Activated CD4-positive, alpha-beta T cell treated with anti-CD3 and anti-CD28 coated beads, Interleukin-2, amount 10 ng/mL, durations not matched to agents 24 days and 14 days (primary cell): ENCODE measurements at places on chromosomes 5 and 9. TPM values are rescaled to one million over a fixed set of nuclear protein-coding genes. Genes with fewer than 3 reads are reported as not detected.

DNA sequence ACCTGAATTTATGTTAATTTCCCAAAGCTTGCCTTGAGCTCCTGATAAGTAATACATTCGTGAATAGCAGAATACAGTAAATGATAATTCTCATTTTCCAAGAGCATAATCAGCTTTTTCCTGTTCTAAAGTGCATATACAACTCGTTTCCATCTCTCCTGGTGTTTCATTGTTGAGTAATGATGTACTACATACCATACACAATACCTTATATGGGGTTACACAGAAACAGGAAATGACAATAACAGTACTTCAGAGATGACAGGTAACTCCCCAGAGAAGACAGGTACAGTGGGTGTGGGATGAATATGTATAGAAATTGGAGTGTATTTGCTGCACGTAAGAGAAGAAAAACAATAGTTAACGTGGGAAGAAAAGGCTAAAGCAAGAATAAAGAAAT lies 287.1 kb downstream of the TENT4A start:
- no peak overlapping the region for H3K27ac ChIP-seq
- DNase-seq, result no peak
- no peaks in the 10 kb centered on the region for H3K36me3 ChIP-seq
- H3K4me1 ChIP-seq, result peaks cover 4% of the 10 kb centered on the region

GRCh38 chr9:112586599-112587155 lies 100.0 kb downstream of the KIAA1958 start:
- no peak overlapping the region for H3K27ac ChIP-seq
- no peak overlapping the region for H3K4me3 ChIP-seq
- H3K4me1 ChIP-seq, result no peaks in the 10 kb centered on the region
- no peaks in the 10 kb centered on the region for H3K27me3 ChIP-seq
- no peaks in the 10 kb centered on the region for H3K36me3 ChIP-seq
- no peak for DNase-seq

DNA sequence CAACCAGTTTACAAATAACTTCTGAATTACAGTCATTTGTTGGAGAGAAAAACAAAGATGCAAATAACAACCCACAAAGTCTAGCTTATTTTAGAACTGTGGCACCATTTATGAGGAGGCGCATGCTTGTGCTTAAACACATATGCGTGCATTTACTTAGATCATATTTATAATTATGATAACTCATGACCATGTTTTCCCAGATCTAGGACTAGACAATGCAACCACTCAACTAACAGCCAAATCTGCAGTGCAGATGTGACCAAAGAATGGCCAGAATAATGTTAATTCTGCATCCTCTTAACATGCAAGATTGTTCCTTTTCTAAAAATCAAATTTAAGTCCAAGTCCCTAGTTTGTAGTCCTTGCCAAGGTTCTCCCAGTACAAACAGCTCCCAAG lies 167.3 kb upstream of the FST start:
- no peak overlapping the region for H3K27ac ChIP-seq
- H3K4me3 ChIP-seq, result no peak overlapping the region
- H3K27me3 ChIP-seq, result no peaks in the 10 kb centered on the region
- no peak for DNase-seq

GRCh38 chr9:136235709-136236455 lies 9.7 kb downstream of the QSOX2 start:
- peaks cover 30% of the 10 kb centered on the region for H3K4me1 ChIP-seq
- no peak overlapping the region for H3K4me3 ChIP-seq
- H3K36me3 ChIP-seq, result peaks cover 15% of the 10 kb centered on the region
- H3K27me3 ChIP-seq, result no peaks in the 10 kb centered on the region

ARSI gene
- total RNA-seq, result not detected in 2 replicates

GRCh38 chr9:98879963-98880310 lies 63.8 kb upstream of the COL15A1 start:
- H3K4me1 ChIP-seq, result no peaks in the 10 kb centered on the region
- H3K4me3 ChIP-seq, result no peak overlapping the region
- H3K36me3 ChIP-seq, result no peaks in the 10 kb centered on the region
- H3K27me3 ChIP-seq, result peaks cover 8% of the 10 kb centered on the region

GRCh38 chr9:6133346-6134063 lies 82.1 kb upstream of the IL33 start:
- no peak for DNase-seq
- no peak overlapping the region for H3K27ac ChIP-seq
- no peak overlapping the region for H3K4me3 ChIP-seq
- no peaks in the 10 kb centered on the region for H3K36me3 ChIP-seq
- H3K27me3 ChIP-seq, result peaks cover 16% of the 10 kb centered on the region
- peaks cover 3% of the 10 kb centered on the region for H3K4me1 ChIP-seq

GRCh38 chr5:133108481-133108921 lies 56.7 kb downstream of the HSPA4 start:
- no peak overlapping the region for H3K4me3 ChIP-seq
- peaks cover 25% of the 10 kb centered on the region for H3K4me1 ChIP-seq
- no peak for DNase-seq
- no peak overlapping the region for H3K27ac ChIP-seq
- peaks cover 30% of the 10 kb centered on the region for H3K36me3 ChIP-seq
- H3K27me3 ChIP-seq, result no peaks in the 10 kb centered on the region

PCDH12 gene
- total RNA-seq, result 1.8 and 2.2 TPM in 2 replicates

GRCh38 chr5:137649228-137649935 lies 86.5 kb downstream of the KLHL3 start:
- DNase-seq, result peak; percentile 19
- no peaks in the 10 kb centered on the region for H3K27me3 ChIP-seq
- H3K4me3 ChIP-seq, result no peak overlapping the region
- H3K27ac ChIP-seq, result no peak overlapping the region

DNA sequence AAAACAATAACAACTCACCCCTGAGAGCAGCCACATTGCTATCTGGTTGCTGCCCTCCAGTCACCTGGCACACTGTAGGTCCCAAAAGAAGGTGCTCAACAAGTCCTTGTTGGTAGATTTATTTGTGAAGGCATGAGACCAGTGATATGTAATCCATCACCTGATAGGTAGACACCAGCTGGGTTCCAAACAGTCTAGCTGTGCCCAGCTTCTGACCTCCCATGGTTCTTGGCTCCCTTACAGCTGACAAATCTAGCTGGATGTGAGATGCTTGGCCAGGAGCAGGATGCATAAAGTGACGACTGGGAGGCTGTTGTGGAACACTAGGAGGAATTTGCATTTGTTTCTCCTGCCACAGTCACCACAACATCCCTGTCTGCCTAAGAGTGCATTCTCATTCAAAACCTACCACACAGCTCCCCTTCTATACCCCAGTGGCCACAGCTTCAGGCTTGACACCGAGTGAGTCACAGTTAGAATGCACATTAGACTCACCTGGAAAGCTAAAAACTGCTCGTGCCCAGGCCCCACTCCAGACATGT lies 7.8 kb upstream of the VLDLR start:
- no peak overlapping the region for H3K27ac ChIP-seq
- no peak for DNase-seq
- H3K4me1 ChIP-seq, result no peaks in the 10 kb centered on the region
- peaks cover 13% of the 10 kb centered on the region for H3K27me3 ChIP-seq
- H3K36me3 ChIP-seq, result no peaks in the 10 kb centered on the region

DNA sequence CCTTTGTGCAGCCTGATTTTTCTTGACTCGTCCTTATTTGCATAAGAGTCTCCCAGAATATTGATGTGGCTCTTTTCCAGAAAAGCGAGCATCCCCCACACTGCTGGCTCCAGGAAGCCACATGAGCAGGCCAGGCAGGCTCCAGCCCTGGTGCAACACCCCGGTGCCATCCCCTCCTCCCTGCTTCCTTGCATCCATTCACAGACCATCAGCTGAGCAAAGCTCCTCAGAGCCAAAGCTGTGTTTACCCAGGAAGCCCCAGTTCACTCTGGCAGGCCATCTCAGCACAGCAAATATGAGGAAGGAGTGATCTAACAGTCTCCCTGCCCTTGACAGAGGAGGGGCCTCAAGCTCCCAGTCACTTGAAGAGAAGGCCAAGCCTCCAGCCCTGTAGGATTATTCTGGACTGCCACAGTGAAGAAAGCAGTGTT lies 34.4 kb downstream of the INSYN2B start:
- DNase-seq, result no peak
- H3K36me3 ChIP-seq, result peaks cover 28% of the 10 kb centered on the region
- no peak overlapping the region for H3K4me3 ChIP-seq
- peaks cover 9% of the 10 kb centered on the region for H3K4me1 ChIP-seq
- H3K27ac ChIP-seq, result peak overlapping the region; percentile 55

GRCh38 chr5:126138281-126138931 lies 284.8 kb upstream of the GRAMD2B start:
- H3K4me3 ChIP-seq, result no peak overlapping the region
- H3K27me3 ChIP-seq, result no peaks in the 10 kb centered on the region
- H3K4me1 ChIP-seq, result no peaks in the 10 kb centered on the region
- H3K27ac ChIP-seq, result no peak overlapping the region
- no peak for DNase-seq

ZNF169 gene
- 7.1 and 9.4 TPM in 2 replicates for total RNA-seq

DNA sequence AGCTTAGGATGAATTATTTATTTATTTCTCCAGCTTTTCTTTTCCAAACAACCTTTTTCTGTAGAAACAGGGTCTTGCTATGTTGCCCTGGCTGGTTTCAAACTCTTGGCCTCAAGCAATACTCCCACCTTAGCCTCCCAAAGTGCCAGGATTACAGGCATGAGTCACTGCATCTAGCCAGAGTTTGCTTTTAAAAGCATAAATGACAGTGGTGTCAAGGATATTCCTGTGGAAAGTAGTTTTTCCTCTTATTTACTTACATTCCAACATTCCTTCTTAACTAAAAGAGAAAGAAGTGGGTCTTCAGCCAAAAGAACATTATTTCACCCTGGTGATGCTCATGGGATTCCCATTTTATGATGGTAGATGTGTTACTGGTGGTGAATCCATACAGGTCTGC lies 62.4 kb downstream of the GRIA1 start:
- no peaks in the 10 kb centered on the region for H3K27me3 ChIP-seq
- H3K36me3 ChIP-seq, result no peaks in the 10 kb centered on the region
- no peak overlapping the region for H3K27ac ChIP-seq

GRCh38 chr5:52947208-52947607 lies 41.9 kb upstream of the ITGA2 start:
- H3K36me3 ChIP-seq, result no peaks in the 10 kb centered on the region
- H3K4me3 ChIP-seq, result no peak overlapping the region
- peaks cover 19% of the 10 kb centered on the region for H3K4me1 ChIP-seq

C7 gene
- total RNA-seq, result not detected in 2 replicates

DNA sequence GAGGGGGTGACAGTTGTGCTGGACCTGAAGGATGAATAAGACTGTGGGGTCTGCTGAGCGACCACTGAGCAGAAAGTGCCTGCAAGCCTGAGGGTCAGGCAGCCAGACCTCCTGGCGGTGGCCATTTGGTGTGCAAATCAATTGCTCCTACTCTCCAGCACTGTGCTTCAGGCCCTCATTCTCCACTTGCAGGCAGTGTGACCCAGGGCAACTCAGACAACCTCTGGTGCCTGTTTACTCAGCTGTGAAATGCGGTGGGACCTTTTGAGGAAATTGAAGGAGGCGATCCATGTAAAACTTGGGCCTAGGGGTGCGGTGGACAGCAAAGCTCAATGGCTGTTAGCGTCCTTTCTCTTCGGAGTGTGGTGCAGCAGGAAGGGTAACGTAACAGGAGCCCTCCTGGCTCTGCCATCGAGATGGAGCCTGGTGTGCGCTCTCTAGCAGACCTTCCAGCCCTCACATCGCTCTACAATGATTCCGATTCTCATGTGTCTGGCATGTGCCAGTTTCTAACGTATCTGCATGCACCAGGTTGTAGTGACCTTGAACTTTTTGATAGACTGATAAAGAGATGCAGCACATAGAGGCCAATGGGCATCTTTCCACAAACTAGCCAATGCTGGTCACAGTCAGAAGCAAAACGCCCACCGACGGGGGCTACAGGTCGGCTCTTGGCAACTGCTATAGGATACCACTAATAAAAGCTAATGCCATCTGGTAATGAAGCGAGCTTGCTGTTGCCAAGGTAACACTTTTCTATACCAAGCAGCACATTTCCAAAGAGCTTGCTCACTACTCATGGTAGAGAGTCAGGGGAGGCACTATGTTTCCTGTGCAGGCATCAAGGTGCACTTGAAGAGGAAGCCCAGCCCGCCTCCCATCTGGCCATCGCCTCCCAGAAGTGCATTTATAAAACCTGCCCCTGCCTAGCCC lies 159.7 kb upstream of the RAPGEF1 start:
- no peaks in the 10 kb centered on the region for H3K4me1 ChIP-seq
- no peaks in the 10 kb centered on the region for H3K27me3 ChIP-seq
- H3K4me3 ChIP-seq, result no peak overlapping the region
- DNase-seq, result no peak
- no peaks in the 10 kb centered on the region for H3K36me3 ChIP-seq
- no peak overlapping the region for H3K27ac ChIP-seq

- H3K27me3 ChIP-seq, result peaks cover 29% of the 10 kb centered on the region
- no peak overlapping the region for H3K27ac ChIP-seq
- no peaks in the 10 kb centered on the region for H3K36me3 ChIP-seq
- DNase-seq, result no peak
These were observed 34.4 kb upstream of the PALM2AKAP2 start for GRCh38 chr9:109745335-109746283.

- peak overlapping the region; percentile 78 for H3K27ac ChIP-seq
- H3K27me3 ChIP-seq, result no peaks in the 10 kb centered on the region
- H3K4me3 ChIP-seq, result no peak overlapping the region
- no peak for DNase-seq
- peaks cover 78% of the 10 kb centered on the region for H3K4me1 ChIP-seq
- H3K36me3 ChIP-seq, result peaks cover 62% of the 10 kb centered on the region
These were observed 13.3 kb downstream of the ANXA6 start for GRCh38 chr5:151144275-151144674.

- no peaks in the 10 kb centered on the region for H3K36me3 ChIP-seq
- no peak overlapping the region for H3K4me3 ChIP-seq
- H3K4me1 ChIP-seq, result no peaks in the 10 kb centered on the region
- DNase-seq, result no peak
- H3K27me3 ChIP-seq, result peaks cover 32% of the 10 kb centered on the region
- no peak overlapping the region for H3K27ac ChIP-seq
These were observed 192.1 kb downstream of the TSSK1B start for GRCh38 chr5:113242481-113243348.

DNA sequence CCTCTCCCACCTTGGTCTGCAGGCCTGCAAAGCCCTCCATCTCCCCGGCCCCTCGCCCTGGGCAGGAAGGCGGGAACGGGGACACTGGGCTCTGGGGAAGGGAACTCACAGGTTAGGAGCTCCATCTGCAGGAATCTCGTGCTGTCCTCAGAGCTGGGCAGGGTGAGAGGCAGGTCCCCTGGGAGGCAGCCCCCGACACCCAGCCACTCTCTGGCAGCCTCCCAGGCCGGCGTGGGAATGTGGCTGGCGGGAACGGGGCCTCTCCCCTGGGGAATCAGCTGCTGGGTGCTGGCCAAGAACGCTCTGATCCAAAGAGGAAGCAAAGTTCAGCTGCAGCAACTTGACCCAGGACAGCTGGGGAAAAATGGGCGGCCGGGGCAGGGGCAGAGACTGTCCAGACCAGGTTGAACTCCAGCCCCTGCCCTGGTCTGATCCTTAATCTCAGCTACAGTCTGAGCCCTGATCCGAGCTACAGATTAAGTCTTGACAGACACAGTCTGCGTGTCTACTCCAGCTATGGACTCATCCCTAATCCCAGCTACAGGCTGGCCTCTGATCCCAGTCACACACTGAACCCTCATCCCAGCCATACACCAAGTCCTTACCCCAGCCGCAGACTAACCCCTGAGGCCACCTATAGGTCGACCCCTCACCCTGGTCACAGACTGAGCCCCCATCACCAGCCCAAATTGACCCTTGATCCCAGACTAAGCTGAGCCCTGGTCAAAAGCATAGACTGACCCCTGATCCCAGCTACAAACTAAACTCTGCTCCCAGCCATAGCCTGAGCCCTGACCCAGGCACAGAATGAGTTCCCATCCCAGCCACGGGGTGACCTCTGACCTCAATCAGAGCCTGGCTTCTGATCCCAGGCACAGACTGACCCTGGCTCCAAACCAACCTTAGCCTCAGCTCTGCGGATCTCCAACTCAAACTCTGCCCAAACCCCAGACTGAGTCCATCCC lies 37.3 kb upstream of the EGFL7 start:
- no peak overlapping the region for H3K27ac ChIP-seq
- H3K27me3 ChIP-seq, result peaks cover 6% of the 10 kb centered on the region
- peaks cover 2% of the 10 kb centered on the region for H3K4me1 ChIP-seq
- no peak overlapping the region for H3K4me3 ChIP-seq

BARX1 gene
- total RNA-seq, result 0.50 and 0.61 TPM in 2 replicates
